Left ventricle myocardium inferior (tissue), 1 donor: ENCODE measurements at places on chromosomes 2 and 18. TPM values are rescaled to one million over a fixed set of nuclear protein-coding genes. Genes with fewer than 3 reads are reported as not detected.

The GPR45 gene
- total RNA-seq: not detected

The SEC11C gene
- 24.4 TPM for total RNA-seq

The PMS1 gene
- total RNA-seq: 11.0 TPM

The GALR1 gene
- total RNA-seq: 0.05 TPM

The ABCG8 gene
- total RNA-seq: not detected

The KCNIP3 gene
- total RNA-seq: 4.6 TPM

The CNDP1 gene
- not detected for total RNA-seq

The YES1 gene
- 21.7 TPM for total RNA-seq
